ENCODE measurements at places on chromosomes 7 and 10.

DNA sequence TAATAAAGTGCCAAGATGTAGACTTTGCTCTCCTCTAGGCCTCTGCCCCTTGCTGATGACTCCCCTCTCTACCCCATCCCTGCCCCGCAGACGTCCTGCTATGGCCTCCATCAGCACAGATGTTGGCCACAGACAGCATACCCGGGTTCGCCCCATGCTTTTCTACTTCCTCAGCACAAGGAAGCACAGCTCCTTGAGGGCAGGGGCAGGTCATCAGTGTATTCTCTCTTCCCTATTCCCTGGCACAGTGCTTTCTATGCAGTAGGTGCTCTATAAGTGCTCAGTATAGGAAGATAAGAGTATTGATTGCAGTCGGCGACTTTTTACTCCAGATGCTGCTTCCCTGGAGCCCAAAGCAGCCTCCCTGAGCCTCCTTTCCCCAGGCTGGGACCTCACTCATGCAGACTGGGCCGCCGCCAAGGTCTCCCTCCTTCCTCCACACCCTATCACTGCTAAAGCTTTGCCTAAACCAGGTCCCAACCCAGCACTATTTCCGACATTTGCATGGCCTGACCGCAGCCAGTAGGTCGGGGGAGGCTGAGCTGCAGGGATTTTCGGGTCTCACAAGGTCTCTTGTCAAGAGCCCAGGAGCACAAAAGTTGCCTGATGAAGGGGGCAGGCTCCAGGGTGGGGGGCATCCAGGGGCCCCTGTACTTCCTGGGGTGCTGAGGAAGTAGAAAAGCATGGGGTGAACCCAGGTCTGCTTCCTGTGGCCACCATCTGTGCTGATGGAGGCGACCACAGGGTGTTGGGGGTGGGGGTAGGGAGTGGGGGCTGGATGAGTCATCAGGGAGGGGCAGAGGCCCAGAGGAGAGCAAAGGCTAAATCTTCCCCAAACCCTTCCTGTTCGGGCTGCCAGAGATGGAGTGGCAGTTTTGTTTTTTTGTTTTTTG is 8.0 kb downstream of the CALHM3 start:
- DNase-seq = peak; percentile 70

DNA sequence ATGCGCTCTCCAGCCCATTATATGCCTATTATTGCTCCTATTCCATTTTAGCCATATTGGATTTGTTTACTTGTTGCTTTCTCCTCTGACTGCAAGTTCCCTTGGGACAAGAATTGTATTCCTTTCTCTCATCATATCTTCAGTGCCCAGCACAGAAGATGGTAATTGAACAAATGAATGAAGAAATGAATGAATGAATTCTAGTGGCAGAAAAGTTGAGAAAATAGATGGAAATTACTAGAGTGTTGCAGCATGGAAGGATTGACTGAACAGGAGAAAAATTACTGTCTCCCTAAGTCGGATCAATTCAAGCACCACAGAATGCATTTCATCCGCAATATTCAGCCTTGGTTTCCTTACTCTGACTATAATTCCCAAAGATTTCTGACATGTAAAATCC is 1243.2 kb downstream of the SORCS1 start:
- DNase-seq = no peak

DNA sequence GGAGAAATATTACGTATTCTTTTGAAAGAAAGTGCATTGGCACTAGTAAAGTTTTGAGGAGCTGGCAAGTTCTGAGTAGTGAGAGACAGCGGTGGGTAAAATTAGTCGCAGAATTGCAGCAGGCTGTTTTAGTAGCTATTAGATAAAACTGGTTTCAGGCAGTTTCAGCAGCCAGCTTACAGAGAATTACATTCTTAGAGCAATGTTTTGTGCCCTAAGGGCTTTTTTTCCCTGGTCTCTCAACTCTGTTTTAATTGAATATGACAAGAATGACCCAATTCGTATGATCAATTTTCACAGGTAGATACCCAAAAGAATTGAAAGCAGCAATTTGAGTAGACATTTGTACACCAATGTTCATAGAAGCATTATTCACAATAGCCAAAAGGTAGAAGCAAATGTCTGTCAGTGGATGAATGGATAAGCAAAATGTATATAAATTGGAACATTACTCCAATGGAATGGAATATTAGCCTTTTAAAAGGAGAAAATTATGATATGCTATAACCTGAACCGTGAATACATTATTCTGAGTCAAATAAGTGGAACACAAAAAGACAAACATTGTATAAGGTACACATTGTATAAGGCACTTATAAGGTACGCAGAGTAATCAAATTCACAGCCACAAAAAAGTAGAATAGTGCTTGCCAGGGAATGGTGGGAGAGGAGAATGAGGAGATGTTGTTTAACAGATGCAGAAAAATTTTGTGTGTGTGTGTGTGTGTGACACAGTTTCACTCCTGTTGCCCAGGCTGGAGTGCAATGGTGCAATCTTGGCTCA is 5.2 kb upstream of the KBTBD2 start:
- no peak for DNase-seq

DNA sequence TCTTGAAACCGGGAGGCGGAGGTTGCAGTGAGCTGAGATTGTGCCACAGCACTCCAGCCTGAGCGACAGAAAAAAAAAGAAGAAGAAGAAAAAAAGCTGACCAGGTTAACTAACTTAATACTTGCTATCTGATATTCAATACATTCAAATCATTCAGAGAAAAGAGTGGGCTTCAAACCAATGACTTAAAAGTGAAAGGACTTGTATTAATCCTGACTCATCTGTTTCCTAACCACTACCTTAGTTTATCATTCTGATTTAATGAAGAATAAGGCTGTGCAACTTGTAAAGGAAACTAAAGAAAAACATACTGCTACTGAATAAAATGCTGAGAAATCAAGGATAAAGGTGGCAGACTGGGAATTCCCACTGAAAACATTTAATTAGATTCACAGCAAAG is 128.4 kb downstream of the NRBF2 start:
- DNase-seq = no peak

- DNase-seq = no peak
Observed at GRCh38 chr7:126768836-126769235, 483.9 kb downstream of the GRM8 start.

DNA sequence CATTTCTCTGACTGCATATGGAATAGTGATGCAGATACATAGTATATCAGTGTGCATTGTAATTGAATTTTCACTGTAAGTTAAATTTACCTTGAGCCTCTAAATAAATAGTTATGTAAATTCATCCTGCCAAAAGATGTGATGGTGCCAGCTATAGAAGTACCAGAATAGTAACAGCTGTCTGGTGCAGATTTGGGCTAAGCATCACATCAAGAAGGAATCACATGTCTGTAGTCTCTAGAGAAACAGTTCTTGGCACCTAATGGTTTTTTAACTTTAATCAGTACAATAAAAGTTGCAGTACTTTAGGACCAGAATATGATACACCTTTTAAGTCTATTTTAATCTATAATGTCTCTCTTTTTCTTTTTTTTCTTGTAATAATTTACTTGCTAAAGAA is 17.4 kb downstream of the PLEKHA1 start:
- no peak for DNase-seq

DNA sequence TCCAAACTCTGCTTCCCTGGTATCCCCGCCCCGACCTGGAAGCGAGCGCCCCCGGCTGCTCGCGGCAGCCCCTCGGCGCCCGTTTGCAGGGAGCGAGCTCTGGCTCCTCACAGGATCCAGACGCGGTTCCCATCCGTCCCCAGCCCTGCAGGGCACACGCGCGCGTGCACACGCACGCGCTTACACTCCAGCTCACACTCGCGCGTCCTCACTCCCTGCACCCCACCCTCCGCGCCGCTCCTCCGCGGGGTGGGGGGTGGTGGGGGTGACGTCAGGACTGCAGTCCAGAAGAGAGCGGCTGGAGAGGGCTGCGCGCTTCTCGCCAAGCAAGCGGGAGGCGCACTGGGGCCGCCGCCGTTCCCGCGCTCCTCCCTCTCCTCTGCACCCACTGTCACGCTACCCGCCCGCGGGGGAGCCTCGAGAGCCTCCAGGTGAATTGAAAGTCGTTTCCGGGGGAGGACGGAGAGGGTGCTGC is 255.6 kb downstream of the OTUD1 start:
- DNase-seq = no peak

DNA sequence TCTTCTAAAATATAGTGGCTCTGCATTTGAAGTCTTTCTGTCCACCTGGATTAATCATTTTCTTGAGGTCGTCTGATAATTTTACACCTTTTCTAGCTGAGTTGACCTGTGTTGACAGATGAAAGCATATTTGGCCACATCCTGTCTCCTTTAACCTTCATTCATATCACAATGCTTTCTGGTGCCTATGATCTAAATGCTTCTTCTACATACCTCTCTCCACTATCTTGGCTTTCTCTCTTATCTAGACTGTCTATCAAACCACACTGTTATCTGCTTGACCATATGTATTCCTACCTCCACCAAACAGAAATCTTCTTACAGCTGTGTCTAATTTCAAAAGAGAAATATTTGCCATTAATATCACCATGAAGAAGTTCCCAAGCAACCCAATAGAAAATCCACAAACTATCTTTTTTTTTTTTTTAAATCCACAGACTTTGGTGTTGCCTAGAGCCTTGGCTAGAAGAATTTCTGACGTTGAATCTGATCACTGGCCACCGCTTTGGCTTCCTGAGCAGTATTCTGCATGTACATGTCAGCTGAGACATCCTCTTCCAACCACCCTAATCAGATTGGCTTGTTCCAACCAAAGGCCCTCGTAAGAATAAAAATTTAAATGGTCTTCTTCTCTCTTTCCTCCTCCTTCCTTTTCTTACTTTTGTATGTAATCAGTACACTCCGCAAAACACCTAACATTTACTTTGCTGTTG is 66.3 kb upstream of the SP4 start:
- no peak for DNase-seq

GRCh38 chr7:47379629-47380324 is 202.1 kb downstream of the TNS3 start:
- no peak for DNase-seq

- no peak for DNase-seq
Observed at GRCh38 chr7:44547536-44548231, 6.6 kb upstream of the NPC1L1 start.

GRCh38 chr10:131448171-131448570 is 136.7 kb upstream of the TCERG1L start:
- no peak for DNase-seq

DNA sequence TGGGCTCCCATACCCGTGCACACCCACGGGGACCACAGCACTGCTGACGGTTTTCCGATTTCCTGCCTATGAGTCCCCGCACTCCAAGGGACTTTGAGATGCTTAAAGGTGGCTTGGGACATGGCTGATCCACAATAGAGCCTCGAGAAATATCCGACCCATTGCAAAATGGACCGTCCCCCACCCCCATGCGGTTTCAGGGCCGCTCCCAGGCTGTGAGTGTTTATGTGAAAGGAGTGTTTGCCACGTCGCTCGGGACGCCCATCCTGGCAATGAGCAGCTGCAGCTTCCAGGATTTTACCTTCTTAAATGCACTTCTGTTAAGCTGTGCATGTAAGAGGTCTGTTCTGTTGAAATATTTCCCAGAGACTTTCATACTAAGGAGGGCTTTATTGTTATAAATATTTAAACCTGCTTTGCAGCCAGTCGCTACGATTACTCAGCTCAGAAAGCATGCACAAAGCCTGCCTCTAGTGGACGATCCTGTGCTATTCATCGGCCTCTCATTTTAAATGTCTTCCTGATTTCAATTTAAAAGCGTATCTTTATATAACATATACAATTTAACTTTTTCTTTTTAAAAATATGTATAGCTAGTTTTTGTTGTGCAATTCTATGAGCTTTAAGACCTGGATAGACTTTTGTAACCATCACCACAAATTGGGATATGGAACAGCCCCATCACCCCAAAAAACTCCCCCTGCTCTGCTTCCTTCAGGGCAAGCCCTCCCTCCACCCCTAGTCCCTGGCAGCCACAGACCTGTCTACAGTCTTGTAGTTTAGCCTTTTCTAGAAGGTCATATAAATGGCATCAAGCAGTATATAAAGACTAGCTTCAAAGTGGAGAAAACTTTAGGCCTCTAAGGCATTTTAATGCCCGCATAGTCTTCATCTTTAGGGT is 418.3 kb downstream of the PAXIP1 start:
- DNase-seq = no peak

DNA sequence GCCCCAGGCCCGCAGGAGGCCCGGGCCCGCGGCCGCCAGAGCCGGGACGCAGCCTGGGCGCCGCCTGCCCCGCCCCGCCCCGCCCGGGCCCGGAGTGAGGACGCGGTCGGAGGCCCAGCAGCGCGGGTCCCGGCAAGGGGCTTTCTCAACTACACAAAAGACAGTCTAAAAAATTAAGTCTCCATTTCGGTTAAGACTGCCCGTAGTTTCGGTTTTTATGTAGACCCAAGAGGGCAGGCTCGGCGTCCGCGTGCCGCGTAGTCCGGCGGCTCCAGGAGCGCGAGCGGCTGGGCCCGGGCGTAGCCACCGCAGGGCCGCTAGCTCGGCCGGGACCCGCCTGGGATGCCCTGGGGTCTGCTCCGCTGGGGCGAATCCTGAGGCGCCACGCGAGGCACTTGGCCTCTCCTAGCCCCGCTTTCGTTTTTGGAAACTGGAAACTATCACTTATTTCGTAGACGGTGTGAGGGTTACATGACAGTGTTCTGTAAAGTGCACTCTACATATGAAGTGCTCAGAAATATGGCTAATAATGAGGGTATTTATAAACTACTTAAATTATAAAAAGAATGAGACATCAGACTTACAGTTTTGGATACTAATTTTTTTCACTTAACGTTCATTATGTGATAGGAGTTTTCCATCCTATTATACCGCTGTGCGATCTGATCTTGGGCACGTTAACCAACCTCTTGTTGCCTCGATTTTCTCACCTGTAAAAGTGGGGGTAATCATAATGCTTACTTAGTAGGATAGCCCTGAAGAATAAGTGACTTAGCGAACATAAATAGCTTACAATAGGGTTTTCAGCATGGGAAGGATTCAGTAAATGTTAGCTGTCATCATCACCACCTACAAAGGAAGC is 573 bp downstream of the BLVRA start:
- DNase-seq = peak; percentile 40

DNA sequence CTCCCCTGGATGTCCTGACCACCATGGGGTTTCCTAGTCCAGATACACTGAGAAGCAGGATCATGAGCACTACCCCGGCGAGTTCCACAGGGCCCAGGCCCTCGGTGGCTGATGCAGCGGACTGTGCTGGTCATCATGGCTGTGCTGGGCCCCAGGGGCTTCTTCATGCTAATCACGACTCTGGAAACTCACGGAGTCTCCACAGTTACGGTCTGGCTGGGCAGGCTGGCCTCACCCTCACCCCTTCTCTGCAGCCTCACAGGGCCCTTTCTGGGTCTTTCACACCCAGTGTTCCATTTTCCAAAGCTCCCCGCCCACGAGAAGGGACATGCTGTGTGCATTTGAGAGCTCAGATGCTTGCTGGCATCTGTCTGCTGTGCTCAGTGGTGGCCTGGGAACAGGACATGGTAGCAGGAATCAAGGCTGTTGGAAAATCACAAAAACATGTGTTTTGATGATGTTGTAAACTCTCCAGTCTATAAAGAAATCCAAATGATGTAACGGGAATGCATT is 119.0 kb downstream of the PTPN20 start:
- DNase-seq = no peak

- DNase-seq = no peak
Observed at GRCh38 chr10:33609546-33609945, 275.1 kb upstream of the NRP1 start.

Data from T-cell (primary cell).